ENCODE measurements at places on chromosomes 7 and 10.

DNA sequence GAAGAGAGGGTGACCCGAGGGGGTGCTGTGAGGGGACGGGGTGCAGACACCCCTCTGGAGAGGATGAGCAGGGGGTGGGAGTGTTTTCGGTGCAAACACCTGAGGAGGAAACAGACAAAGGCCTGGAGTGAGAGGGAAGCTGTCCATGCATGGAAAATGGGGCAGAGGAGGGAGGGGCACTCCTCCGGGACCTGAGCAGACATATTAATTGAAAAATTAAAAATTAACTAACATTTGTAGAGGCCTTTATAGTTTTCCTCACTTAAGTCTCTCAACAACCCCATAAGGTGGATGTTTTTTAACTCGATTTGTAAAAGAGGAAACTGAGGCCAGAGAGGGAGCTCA is 1.2 kb downstream of the VPS37D start:
- no peak for DNase-seq

DNA sequence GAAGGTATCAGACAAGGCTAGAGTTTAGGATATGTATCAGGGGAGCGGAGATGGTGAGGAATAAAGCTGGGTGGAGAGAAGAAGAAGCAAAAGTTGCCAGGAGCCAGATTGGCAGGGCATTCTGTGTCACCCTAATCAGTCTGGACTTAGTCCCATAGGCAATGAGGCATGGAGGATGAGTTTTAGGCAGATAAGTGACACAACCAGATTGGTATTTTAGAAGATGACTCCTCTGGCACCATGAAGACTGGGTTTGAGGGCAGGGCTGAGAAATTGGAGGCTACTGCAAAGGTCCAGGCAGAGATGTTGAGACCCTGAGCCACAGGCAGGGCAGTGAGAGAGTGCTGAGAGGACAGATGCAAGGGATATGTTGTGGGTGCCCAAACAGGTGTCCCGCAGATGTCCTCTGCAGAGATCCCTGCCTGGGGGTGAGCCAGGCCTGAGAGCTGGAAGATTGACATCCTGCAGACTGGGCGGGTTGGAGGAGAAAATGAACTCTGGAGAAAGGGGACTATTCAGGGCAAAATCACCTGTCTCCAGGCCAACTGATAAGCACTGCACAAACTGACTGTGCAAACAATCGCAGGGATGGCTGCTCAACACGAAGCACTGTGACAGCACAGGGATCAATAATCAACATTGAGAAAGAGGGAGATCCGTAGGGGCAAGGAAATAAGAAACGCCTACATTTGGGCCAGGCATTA is 11.9 kb upstream of the HABP2 start:
- DNase-seq, result no peak

GRCh38 chr7:155951554-155952158 is 139.4 kb upstream of the SHH start:
- no peak for DNase-seq

- DNase-seq, result no peak
These were observed 84.7 kb upstream of the C1QL3 start for GRCh38 chr10:16606421-16606820.

DNA sequence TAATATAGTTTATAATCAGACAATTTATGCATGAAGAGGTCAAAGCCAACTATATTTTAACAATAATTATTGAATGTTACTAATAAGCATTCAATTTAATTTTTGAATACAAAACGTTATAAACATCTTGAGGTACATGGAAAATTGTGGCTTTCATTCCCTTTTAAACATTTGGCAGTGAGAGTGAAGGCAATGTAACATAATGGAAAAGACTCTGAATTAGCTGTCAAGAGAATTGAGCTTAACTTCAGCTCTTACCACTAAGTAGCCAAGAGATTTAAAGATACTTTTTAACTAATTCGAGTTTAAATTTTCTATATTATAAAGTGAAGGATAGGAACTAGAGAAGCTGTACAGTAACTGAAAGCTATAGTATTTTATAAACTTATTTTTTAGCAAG is 98.6 kb downstream of the SEMA3A start:
- no peak for DNase-seq

GRCh38 chr7:44607141-44608068 is 978 bp downstream of the OGDH start:
- DNase-seq, result no peak
